ENCODE measurements at places on chromosomes 4 and X.

GRCh38 chrX:13828392-13828791 is 11.5 kb upstream of the GPM6B start:
- no peak for DNase-seq

DNA sequence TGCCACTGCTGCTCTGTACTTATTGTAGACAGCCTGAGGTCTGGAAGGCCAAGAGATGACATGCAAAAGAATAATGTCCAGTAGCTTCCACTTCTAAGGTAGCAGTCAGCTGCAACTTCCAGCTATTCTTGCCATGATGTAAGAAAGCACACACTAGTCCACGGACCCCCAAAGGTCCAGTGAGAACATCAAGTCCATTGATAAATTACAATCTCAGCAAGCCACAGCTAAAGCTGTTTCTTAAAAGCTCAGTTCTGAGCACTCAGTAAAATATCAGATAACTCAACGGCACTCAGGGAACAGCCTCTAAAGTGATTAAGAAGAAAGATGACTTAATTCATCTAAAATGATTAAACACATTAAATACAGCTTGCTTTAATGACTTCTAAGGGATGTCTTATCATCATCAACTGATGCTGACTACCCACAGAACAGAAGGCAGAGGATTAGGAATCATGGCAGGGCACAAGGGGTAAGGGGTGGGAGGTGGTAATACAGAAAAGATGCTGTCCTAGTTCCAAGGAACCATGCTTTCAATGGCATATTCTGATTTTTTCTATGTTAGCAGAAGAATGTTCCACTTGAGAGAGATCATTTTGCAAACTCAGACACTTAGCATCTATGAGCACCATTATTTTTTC is 99.1 kb upstream of the CBR4 start:
- DNase-seq, result no peak

DNA sequence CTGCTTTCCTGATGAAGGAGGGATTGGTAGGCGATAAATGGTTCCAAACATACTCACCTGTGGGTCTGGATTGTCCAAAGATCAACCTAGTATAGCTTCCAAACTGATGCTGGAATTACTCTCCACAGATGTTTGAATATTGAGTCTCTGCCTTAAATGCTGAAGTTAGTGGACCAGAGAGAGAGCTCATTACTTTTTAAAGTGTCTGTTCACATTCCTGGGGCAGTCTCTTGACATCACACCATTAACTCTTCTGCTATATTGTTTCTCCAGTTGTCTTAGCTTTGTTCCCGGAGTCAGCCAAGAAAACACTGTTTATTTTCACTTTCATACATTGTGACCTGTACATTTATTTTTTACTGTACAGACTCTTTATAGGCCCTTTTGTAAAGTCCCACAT is 35.4 kb downstream of the ARHGEF38 start:
- no peak for DNase-seq

DNA sequence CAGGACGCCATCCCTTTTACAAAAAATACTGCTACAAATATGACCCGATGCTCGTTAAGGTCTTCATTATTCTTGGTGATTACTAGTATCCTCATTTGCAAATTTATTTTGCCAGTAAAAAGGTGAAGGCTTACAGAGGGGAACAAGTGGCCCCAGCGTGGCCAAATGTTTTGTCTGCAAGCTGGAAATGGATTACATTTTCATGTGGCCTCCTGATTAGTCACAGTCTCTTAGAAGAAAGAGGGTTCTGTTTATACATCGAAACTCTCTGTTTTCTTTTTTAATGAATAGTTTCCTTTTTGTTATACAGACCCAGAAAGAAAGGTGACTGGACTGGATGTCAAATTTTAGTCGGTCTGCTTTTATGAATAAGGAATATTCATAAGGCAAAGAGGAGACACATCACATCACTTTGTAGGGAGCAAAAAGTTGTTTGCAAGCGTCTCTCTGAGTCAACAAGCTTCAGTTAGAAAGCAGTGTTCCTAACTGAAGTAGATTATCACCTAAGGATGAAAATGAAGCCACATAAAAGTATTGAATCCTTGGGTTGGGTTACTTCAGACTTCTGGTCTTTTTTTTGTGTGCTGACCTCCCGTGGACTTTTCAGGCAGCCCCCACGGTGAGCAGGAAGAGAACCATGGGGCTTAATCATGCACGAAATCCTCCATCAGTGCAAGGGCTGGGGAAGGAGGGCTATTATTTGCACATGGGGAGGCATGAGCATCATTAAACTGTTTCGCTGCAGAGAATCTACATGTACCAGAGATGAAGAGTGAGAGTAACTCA is 125.6 kb downstream of the ARSF start:
- no peak for DNase-seq

GRCh38 chr4:16914208-16914607 is 15.8 kb upstream of the LDB2 start:
- no peak for DNase-seq

DNA sequence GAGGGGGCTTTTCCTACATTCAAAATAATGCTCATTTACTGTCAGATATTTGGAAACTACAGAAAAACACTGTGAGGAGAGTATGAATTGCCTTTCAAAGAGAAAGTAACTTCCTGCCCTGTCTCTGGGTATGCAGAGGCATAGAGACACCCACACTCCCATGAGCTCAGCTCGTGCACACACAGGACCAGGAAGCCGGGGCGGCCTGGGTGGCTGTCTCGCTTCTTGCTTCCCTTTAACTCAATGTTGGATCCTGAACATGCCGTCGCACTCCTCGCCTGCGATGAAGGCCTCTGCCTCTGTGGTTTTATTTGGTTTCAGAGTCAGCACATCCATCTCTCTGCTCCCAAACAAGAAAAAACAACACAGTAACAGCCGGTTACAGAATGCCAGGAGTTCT is 40.1 kb upstream of the GPR78 start:
- no peak for DNase-seq

DNA sequence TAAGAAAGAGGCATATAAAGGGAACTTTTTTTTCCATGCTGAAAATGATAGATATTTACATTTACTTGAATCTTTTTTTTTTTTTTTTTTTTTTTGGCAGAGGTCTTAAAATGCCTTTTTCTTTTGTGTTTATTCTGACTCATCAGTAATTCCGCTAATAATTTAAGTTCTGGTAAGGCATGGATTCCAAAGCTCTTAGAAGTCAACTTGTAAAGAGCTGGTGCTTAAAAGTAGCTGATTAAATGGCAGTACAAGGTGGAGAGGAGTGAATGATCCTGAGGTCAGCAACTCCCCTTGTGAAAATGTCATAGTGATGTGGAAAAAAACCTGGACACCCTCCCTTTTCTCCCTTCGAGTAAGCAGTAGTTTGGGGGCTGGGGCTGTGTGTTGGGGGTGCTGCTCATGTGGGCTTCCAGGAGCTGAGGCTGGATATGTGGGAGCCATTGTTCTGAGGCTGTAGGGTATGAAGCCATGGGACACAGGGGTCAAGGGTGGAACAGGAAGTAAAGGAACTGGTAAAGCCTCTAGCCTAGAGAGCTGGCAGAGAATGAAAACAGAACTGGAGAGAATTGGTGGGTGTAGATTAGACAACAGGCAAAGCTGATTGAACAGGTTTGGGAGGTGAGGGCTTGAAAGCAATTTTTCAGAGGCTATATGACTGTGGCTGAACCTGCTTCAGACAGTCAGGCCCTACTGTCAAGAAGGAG is 41.0 kb upstream of the PITX2 start:
- DNase-seq, result no peak

GRCh38 chr4:47913330-47913729 is 1.1 kb downstream of the NFXL1 start:
- DNase-seq, result no peak

DNA sequence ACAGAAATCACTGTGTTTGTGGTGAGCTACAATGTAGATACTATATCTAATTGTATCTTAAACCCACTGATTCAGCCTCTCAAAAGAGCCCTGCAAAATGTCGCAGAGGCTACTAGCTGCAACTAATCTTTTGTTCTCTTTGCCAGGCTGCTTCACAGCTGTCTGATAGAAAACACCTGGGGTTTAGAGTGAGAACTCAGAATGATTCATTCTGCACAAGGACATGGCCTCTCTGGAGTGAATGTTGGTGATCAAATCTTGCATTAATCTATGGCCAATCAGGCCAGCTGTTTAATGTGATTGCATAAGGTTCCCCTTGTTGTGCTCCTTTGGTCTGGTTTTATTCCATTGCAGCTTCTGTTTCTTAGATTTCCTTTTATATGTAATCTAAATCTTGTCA is 100.3 kb downstream of the EMCN start:
- DNase-seq, result no peak

GRCh38 chr4:4506961-4507360 is 34.9 kb downstream of the STX18 start:
- DNase-seq, result no peak

GRCh38 chrX:19350941-19351384 is 7.2 kb downstream of the PDHA1 start:
- no peak for DNase-seq

- DNase-seq, result no peak
Measured at GRCh38 chrX:49155243-49155899, 7.2 kb upstream of the MAGIX start.

- DNase-seq, result no peak
Measured at GRCh38 chr4:88819818-88820697, 122.4 kb upstream of the NAP1L5 start.

DNA sequence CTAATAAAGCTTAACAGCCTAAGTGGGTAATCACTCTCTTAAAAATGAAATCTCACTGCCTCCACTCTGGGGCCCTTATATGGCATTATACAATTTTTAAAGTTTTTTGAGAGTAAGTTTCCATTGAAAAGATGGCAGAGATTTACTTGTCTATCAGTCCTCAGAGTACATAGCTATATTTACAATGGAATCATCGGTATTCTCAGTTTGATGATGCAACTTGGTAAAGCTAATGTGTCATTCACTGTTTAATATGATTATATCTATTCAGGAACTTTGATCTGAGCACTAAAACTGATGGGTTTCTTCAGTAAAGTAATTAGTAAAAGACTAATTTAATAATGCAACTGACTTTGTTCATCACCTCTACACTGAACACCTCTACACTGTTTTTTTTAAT is 51.6 kb downstream of the CT47B1 start:
- DNase-seq, result no peak

DNA sequence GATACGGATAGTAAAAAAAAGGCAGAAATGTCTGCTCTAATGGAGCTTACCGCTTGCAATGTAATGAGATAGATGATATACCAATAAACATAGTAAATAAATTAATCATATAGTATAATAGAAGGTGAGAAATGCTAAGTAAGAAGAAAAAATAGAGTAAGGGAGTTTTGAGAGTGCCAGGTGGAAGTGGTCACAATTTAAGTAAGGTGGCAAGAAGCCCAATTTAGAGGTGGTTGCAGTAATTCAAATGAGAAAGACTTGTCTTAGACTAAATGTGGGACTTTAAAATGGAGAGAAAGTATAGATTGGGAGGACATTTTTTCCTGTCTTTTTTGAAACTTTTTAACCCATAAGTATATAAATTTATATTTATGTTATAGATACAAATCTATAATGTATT is 26.0 kb downstream of the TBC1D19 start:
- no peak for DNase-seq

DNA sequence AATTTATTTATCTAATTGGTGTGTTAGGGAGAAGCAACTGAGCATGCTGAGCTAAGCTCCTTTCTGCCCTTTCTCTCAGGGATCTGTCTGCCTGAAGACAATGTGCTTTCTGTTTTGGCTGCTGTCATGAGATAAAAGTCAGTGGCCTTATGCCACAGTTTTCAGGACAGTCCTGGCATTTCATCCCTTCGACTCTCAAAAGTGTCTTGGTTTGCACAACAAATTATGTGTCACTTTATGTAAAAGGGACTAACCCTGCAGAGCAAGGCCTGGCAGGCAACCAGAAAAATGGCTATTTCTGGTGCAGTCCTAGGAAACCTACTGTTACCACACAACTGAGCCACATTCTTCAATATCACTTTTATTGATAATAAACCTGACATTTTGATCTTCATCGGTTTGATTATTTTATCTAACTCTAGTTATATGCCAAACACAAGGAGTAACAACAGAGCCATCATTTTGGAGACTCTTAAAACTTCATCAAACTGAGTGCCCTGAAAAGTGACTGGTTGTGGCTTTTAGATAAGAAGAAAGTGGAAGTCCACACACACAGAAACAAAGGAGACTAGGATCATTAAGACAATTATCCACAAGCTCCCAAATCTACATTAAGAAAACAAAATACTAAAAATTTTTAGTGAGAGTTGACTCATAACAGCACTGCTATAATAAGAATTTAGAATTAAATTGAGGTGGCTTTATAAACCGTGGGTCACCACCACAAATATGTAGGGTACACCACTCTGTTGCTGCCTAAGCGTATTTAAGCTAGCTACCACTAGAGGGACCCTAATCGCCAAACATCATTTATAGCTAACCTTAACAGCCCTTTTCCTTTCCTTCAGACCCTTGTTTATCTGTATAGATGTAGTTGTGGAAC is 95.9 kb upstream of the PTPN13 start:
- DNase-seq, result no peak

GRCh38 chr4:173167758-173168395 is 734 bp upstream of the GALNT7 start:
- peak; percentile 27 for DNase-seq

DNA sequence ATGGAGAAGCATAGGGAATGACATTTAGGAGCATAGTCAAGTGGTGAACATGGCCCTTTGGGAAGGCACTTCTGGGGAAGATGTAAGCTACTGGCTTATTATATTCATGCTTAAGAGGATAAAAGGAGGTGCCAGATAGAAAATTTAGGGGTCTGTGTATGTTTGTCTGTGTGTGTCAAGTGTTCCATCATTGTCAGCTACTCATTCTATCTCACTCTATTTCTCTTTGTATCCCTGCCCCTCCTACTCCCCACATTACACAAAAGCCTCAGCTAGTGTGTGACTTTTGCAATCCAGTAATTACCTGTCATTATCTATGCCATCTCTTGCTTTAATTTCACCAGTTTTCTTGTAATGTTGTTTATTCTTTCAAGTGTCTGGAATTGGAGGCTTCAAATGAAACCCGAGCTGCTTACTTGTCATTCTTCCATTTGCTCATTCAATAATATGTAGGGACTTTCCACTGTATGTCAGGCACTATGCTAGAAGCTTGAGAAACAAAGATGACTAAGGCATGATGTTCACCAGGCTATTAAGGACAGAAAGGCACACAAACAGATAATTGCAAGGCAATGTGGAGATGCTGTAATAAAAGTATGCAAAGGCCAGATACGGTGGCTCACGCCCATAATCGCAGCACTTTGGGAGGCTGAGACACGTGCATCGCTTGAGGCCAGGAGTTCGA is 229.8 kb upstream of the TEX13C start:
- DNase-seq, result no peak

Measured in stimulated activated CD4-positive, alpha-beta T cell treated with anti-CD3 and anti-CD28 coated beads, Interleukin-2, amount 100 ng/mL, for 48 hours (primary cell).